Activated T-helper 1 cell treated with anti-CD3 and anti-CD28 coated beads, Interleukin-12 subunit alpha, Interleukin-12 subunit beta, Interleukin-2, Interleukin-4 antibody, amounts not matched to agents 30 ng/mL and 10 ng/mL and 1 ng/mL, durations not matched to agents 14 hours and 24 hours and 36 hours (primary cell): ENCODE measurements at places on chromosomes 12 and 14. TPM values are rescaled to one million over a fixed set of nuclear protein-coding genes. Genes with fewer than 3 reads are reported as not detected.

FGF23 gene
- total RNA-seq = not detected in 2 replicates

DNA sequence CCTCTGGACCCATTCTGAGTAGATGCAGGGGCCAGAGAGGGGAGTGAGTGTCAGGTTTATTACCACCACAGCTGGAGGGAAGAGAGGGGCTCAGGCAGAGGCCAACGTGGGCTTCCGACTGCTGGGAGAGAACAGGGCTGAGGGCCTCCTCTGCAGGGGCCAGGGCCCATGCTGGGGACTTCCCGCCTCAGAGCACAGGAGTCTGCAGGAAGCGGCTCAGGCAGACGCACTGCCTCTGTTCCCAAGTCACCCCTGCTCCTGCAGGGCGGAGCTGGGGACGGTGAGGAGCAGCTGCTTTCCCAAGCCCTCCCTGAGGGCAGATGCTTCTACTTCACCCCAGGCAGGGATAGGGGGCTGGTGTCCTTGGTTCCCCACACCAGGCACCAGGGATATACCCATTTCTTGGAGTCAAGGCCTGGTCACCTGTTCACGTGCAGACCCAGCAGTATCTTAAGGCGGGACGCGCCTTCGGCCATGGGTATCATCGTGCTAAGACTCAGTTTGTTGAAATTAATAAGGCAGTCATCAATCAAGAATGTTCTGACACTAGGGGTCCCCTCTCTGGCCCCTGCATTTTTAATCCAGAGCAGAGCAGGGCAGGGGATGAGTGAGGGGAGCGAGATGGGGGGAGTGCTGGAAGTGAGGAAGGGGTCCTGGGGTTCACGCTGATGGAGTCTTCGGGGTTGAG, 100.0 kb downstream of the PIWIL1 start:
- no peak for DNase-seq

DNA sequence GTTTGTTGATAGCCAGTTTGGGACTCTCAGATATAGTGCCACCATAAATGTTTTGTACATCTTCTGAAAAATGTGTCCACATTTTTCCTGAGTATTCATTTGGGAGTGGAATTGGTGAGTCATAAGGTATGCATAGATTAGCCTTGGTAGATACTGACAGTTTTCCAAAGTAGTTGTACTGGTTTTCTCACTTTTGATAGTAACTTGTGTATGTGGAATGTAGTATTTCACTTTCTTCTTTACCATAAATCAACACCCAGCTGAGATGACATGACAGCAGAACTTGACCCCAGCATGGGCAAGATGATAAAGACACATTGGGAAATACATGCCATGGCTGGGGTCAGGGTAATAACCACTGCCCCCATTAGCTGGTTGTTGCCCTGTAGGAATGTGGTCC, 5.4 kb downstream of the FBXW8 start:
- DNase-seq = no peak

GRCh38 chr12:69545081-69545480, 40.2 kb upstream of the CCT2 start:
- no peak for DNase-seq

RAN gene
- 1,823 and 1,852 TPM in 2 replicates for total RNA-seq

DNA sequence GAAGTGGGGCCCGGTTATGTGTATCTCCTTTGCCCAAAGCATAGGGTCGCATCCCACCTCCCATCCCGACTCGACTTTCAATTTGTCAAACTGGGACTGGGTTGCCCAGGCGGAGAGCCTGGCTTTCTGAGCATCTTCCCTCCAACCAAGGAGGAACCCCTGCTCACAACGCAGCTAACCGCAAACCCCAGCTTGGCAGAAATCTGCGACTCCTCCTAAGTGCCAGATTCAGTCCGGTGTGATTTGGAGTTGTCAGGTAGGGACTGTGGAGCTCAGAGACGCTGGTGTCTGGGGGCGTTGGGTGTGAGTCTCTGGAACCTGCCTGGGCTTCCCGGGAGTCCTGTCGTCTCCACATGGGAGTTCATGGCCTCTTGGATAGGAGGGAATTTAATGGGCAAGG, 1126.7 kb downstream of the AACS start:
- DNase-seq = no peak

DNA sequence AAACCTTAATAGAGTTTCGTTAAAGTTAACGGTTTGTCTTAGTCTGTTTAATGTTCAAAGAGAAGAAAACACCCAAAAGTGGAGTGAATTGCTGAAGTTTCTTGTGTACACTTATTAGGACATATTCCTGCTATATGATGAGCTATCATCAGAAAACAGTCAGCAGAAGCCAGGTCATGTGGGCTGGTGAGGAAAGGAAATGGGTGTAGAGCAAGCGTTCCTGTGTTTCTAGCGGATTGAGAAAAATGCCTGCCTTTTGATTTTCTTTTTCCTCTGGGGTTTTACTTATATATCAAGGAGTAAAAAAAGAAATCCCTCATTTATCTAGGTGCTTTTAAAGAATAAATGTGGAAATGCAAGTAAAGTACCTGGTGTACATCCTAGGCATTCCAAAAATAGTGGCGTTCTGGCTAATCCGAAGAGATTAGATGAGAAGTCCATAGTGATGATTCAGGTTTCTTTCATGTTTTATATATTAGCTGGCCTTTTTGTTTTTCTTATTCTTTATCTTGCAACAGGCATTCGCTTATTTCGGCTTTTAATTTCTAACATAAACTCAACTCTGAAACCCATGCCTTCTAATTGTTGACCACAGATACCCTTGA, 50.7 kb downstream of the FLRT2 start:
- no peak for DNase-seq

GRCh38 chr14:32087173-32087861, 10.2 kb downstream of the ARHGAP5 start:
- DNase-seq = no peak
